ENCODE measurements at places on chromosomes 12 and 14. TPM values are rescaled to one million over a fixed set of nuclear protein-coding genes. Genes with fewer than 3 reads are reported as not detected.

DNA sequence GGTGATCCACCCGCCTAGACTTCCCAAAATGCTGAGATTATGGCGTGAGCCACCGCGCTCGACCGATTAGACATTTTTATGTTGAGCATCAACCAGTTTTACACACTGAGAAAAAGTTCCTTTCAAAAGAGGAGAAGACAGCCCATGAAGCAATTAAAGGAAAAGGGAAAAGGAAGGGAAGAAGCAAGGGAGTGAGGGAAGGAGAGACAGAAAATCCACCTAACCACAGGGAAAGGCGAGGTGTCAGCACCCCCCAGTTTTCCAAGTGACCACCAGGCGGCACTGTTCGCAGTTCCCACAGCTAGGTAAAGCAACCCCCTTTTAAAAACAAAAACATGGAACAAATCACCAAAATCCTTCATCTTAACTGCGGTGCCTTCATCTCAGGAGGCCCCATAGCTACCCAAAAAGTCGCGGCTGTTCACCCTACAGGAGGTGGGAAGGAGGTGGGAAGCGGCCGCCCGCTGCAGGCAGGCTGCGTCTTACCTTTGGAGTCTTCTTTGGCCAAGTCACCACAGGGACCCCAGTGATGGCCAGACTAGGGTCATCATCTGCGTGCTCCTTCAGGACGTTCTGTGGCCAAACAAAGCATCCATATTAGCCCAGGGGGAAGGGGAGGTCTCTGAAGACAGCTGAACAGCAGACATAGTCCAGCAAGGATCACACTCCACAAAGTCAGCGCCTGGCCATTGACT is 86.6 kb downstream of the KDM2B start:
- DNase-seq: peak; percentile 68
- H3K4me1 ChIP-seq: peaks cover 32% of the 10 kb centered on the region
- H3K36me3 ChIP-seq: peaks cover 15% of the 10 kb centered on the region
- no peak overlapping the region for H3K27ac ChIP-seq

- H3K4me1 ChIP-seq: peaks cover 60% of the 10 kb centered on the region
- no peak overlapping the region for H3K4me3 ChIP-seq
- H3K36me3 ChIP-seq: peaks cover 11% of the 10 kb centered on the region
- peak overlapping the region; percentile 61 for H3K27ac ChIP-seq
- H3K27me3 ChIP-seq: no peaks in the 10 kb centered on the region
These were observed 11.0 kb downstream of the SPTLC2 start for GRCh38 chr14:77605392-77605972.

GRCh38 chr14:95597784-95598211 is 62.9 kb downstream of the GLRX5 start:
- H3K27me3 ChIP-seq: peaks cover 33% of the 10 kb centered on the region
- no peak overlapping the region for H3K27ac ChIP-seq
- DNase-seq: no peak
- no peaks in the 10 kb centered on the region for H3K4me1 ChIP-seq

- no peaks in the 10 kb centered on the region for H3K27me3 ChIP-seq
- H3K36me3 ChIP-seq: peaks cover 6% of the 10 kb centered on the region
- H3K27ac ChIP-seq: peak overlapping the region; percentile 48
- no peak overlapping the region for H3K4me3 ChIP-seq
- no peak for DNase-seq
These were observed 86.7 kb downstream of the TMEM260 start for GRCh38 chr14:56666294-56666693.

Gene PTPRQ
- total RNA-seq: not detected

Gene TAS2R30
- total RNA-seq: 2.1 TPM

Measured in activated CD8-positive, alpha-beta memory T cell treated with anti-CD3 and anti-CD28 coated beads, Interleukin-2, amount 10 ng/mL, durations not matched to agents 7 days and 5 days (primary cell).